ENCODE measurements at places on chromosomes 5 and 9.

DNA sequence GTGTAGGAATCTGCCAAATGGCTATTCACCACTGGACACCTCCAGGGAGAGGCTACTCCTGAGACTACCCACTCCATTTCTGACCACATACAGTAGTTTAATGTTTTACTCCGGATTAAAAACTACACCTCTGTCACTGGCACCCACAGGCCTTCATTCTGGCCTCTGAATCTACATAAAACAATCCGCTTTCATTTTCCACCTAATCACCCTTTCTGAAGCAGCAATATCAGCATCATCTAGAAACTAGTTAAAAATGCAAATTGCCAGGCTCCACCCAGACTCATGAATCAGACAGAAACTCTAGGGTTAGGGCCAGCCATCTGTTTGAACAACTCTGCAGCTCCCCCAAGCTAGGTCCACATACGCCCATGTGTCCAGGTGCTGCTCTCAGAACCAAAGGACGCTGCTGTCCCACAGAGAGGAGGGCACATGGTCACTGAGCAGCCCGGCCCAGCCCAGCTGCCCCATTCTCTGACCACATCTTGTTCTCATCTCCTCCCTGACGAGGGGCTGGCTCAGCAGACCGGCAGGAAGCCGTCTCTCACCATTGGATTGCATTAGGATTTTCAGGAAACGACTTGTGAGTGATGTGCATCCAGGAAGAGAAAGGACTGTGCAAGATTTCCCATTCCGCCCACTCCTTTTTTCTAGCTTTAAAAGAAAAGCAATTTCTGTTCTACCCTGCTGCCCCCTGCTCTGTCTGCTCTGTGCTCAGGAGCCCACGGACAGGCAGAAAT lies 34.7 kb downstream of the ADAM19 start:
- DNase-seq = peak; percentile 88

GRCh38 chr9:3855929-3856328 lies 330.1 kb upstream of the RFX3 start:
- DNase-seq = no peak

DNA sequence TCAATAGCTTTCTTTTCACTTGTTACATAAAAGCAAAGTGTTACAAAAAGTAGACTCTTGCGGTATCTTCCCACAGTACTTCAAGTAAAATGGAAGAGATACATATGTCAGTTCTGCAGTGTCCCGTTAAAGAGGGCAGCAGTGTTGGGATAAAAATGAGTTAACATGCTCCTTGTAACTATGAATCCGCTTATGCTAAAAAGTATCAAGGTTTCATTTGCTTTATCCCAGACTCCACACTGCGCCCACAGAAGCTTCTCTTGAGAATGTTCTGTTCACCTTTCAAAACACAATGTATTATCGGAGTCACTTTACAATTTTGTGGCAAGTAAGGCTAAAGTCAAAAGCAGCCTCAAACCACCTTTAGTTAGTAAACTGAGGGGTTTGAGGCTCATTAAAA lies 790 bp downstream of the PTAR1 start:
- peak; percentile 23 for DNase-seq

GRCh38 chr5:139377226-139377625 lies 5.9 kb downstream of the SLC23A1 start:
- DNase-seq = no peak

GRCh38 chr5:6582507-6583048 lies 50.3 kb downstream of the NSUN2 start:
- no peak for DNase-seq

- peak; percentile 49 for DNase-seq
Measured at GRCh38 chr9:112334432-112334841, 1.0 kb upstream of the PTBP3 start.

DNA sequence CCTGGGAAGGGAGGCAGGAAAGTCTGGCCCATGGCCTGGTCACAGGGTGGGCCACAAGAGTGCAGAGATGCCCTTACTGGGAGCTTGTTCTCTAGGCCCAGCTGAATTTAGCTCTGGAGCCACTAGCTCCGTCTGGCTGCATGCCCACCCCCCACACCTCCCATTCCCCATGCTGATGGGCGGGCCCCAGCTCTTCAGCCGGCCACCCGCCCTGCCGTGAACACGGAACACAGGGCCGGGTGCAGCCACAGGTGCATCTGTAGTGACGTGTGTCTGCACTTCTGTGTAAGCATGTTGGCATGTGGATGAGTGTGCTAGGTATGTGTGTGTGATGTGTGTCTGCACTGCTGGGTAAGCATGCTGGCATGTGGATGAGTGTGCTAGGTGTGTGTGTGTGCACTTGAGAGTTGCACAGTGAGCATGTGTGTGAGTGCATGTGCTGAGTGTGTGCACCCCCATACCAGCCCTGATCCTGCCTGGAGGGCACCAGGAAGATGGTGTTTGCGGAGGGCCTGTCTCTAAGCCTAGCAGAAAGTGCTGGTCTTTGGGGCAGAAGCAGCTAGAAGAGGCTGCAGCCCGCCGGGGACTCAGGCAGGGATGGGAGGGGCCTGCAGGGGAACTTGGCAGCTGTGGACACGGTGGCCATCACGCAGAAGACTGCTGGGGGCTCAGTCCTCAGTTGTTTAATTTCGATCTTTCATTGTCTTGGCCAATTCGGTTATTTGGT lies 136.4 kb downstream of the CACNA1B start:
- no peak for DNase-seq

GRCh38 chr9:81906671-81907070 lies 21.6 kb upstream of the SPATA31D4 start:
- peak; percentile 68 for DNase-seq

DNA sequence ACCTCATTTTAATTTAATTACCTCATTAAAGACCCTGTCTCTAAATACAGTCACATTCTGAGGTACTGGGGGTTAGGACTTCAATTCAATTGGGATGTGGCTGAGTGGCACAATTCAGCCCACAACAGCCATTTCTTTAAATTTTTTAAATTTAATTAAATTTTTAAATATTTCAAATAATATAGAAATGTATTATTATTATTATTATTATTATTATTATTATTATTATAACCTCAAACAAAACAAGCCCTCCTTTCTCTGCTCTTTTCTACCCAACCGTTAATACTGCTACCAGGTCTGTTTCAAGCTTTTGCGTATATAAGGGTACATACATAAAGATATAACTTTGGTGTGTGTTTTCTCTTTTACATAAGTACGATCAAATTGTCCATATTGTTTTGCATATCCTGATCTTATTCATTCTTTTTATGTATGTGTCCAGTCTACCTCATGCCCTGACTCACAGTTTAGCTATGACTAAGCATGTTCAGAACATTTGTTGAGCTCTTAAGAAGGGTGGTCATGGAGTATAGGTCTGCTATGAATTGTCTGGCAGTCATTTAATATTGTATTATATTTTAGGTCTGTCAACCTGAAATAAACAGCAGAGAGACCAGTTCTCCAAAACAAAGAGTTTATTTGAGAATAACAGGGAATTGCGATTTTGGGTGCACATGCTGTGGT lies 16.1 kb upstream of the RAB14 start:
- peak; percentile 80 for DNase-seq

- no peak for DNase-seq
Measured at GRCh38 chr5:67291671-67292070, 95.1 kb upstream of the CD180 start.

- DNase-seq = no peak
Measured at GRCh38 chr9:127180457-127181314, 58.3 kb upstream of the ANGPTL2 start.

DNA sequence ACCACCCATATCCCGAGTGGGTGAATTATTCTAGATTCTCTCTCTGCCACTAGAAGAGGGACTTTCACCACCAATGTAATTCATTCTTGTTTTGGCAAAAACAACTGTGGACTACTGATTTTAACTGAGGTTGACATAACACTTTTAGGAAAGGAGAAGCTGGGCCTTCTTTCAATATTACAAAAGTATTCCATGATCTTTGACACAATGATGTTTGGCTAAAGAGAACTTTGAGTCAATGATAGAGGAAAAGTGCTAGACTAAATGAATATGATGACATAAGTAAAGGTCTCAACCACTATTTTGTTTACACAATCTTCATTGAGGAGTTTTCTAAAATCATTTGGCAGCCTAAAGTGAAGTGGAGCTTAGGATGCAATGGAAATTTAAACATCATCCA lies 336.9 kb upstream of the PDE4D start:
- DNase-seq = no peak

GRCh38 chr9:114000063-114000454 lies 78.0 kb downstream of the AMBP start:
- no peak for DNase-seq

DNA sequence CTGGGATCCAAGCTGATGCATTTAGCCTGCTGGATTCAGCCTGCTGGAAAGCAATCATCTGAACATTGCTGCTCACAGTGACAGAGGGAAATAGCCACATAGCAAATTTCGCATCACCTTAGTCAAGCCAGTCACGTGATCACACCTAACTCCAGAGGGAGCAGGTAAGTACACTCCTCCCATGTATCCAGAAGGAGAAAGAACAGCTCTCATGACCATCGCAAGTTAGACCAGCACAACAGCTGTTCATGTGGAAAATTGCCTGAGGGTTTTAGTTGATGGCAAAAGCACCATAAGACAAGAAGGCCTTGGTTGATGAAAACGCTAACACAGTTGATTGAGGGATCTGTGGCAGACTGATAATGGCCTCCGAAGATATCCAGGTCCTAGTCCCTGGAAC lies 34.2 kb upstream of the MYO10 start:
- DNase-seq = no peak

DNA sequence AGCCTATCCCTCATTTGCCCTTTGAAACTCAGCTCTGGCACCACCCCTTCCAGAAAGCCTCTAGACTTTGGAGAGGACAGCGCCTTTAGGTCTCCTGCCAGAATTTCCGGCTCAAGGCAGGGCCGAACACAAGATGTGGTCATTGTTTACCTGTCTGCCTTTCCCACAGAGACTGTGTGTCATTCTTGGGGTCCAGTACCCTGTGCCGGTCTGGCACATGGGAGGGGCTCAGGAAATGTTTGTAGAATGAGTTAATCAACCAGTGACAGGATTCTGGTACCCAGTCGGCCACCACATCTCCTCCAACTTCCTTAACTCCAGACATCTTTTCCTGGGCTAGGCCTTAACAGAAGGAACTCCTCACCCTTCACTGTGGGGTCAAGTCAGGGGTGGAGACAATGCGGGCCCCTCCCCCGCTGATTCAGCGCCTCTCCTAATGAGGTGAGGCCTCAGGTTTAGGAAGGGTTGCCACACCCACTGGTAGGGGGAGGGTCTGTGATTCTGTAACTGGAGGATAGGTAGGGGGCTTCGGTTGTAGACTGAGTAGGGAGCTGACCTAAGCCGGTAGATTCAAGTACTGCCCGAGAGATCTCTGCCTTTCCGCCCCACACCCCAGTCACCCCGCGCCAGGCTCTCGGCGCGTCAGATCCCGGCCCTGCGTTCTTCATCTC lies 29.3 kb downstream of the PCDH1 start:
- DNase-seq = peak; percentile 28

- no peak for DNase-seq
Measured at GRCh38 chr5:1336749-1337488, 8.0 kb downstream of the CLPTM1L start.

DNA sequence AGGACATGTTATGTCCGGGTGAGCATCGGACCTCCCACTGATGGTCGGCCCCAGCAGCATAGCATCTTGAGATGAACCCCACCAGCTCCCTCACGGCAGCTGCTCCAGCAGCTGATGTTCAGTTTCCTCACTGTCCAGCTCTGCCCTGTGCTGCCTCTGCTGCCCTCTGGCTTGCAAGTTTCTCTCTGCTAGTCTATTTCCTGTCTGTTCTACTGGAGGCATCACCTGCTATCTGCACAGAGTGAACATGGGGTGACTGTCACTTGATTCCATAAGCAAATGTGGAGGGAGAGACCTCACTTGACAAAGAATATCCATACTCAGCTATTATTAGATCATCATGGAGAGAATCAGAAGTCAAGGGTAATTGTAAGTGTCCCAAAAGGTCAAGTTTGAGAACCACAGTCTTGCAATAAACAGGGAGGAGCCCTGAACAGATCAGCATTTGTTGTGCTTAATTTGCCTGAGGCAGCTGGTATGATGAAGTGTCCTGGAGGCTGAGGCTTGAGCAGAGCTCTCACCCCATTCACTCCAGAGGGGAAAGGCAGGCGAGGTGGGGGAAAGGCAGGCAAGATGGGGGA lies 702.8 kb downstream of the SEMA5A start:
- peak; percentile 59 for DNase-seq

GRCh38 chr9:113057193-113057592 lies 669 bp upstream of the ZFP37 start:
- no peak for DNase-seq

DNA sequence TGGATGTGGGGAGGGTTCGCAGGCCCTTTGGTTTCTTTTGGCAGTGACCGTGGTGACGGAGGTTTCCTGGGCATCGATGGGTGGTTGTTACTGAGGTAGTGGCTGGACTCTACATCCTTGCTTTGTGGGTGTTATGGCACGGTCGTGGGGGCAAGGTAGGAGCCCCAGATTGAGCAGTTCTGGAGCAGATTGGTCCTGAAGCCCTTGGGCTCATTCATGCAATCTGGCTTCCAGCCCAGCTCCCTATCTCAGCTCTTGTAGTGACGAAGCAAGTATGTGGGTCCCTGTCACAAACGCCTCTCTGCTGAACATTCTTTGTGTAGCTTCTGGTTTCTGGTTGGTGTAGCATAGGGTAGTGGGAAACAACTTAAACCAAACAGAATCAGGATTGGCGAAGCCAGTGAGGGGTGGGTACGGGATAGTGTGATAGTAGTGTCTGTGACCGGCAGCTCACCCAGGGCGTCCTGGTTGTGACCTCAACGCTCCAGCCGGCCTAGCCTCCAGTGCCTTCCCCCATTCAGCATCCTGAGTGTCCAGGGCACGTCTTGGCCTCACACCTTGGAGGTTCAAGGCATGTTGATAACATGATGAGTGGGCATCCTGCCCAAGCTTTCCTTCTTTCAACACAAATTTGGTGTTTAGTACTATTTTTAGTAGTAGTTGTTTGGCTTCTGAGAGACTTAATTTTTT lies 2.9 kb downstream of the NDUFS6 start:
- no peak for DNase-seq

- DNase-seq = peak; percentile 91
Measured at GRCh38 chr5:14305045-14305444, 161.9 kb downstream of the TRIO start.

- DNase-seq = peak; percentile 77
Measured at GRCh38 chr9:121331992-121332685, 37.9 kb downstream of the STOM start.

DNA sequence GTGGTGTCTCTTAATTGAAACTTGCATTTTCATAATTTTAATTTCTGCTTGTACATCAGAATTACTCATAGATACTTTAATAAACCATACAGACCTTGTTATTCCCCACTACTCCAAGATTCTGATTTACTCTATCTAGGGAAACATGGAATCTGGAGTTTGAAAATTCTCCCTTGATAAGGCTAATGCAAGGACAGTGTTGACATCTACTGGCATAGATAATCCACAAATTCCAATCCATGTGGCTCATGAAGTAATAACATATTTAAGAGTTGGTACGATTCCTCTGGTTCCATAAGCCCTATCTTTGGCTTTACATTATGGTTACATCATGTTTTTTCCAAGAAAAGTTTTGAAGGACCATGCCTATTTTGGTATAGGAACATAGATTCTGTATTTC lies 759.2 kb downstream of the TLR4 start:
- DNase-seq = no peak

DNA sequence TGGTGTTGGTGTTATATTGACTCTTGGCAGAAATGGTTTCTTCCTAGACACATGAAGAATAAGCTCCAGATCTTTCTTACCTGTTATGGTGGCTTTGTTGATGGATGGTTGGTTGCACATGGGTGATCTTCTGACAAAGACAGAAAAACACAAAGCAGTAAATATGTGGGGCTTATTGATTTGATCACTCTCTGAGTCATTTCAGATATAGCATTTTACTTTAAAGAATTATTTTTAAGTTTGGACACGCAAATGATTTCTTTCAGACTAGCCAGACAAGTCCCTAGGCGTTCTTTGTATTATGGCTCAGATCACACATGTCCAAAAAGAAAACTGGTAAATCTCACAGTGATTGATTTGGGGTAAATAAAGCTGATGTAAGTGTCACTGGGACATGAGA lies 597.6 kb downstream of the RAB3C start:
- no peak for DNase-seq
